NCI-H1048 (cell line): ENCODE measurements at places on chromosomes 6 and 20.

GRCh38 chr20:62056975-62057374 lies 8.7 kb downstream of the TAF4 start:
- no peak for DNase-seq

DNA sequence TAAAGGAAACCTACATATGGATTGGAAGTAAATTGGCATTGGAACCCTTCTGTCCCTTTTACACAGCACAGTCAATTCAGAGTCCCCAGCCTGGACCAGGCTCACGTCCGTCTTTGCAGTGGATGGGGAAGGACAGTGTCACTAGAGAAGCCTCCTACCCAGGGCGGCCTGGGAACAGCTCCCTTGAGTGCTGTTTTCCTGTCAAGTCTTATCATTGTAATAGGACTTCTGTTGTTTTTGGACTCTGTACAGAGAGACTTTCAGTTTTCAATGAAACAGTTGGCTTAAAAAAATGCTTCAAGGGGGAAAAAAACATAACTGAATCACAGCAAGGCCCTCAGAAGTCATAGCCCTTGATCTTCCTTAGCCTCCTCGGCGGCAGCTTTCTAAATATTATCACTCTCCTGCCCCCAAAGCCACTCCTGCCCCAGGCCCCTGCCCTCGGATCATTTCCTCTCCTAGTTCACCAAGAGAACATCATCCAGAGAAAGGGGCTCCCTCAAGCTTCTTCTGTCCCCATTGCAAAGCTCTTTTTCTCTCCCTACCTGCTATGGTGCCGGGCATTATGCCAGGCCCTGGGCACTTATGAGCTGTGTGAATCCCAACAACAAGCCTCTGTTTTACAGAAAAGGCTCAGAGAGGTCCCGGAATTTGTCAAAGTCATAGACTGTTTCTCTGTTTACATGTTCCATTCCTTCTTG lies 37.8 kb upstream of the CNKSR3 start:
- no peak for DNase-seq

DNA sequence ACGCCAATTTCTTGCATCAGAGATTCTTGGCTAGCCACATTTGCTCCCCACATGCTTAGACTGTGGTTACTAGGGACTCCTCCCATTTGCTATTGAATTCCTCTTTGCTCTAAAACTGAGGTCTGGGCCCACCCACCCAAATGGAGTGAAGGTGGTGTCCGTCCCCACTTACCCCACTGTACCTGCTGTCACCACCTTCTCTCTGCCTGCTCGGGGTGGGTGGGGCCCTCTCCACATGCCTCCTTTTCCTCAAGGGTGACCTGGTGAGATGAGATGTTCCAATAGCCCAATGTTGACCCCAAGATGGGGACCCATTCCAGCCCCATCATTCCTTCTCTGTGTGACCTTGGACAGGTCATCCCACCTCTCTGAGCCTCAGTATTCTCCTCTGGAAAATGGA lies 74.6 kb downstream of the GNAS-AS1 start:
- DNase-seq, result no peak

DNA sequence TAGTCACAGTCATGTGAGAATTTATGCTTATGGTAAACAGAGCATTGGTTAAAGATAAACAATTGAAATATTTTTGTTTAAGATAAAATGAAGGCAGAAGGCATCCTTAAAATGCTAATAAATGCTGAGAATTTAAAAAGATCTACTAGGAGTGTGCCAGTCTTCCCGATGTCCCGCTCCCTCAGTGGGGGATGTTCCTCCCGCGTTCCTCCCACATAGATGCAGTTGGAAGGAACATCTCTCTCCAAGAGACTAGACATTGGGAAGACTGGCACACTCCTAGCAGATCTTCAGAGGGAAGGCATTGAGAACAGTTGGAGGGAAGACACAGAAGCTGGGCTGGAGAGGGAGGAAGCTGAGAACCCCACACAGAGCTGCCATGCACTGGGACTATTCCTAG lies 203.3 kb downstream of the EDN1 start:
- no peak for DNase-seq

- DNase-seq, result no peak
These were observed 139.8 kb downstream of the BACH2 start for GRCh38 chr6:90156861-90157260.

GRCh38 chr6:98498866-98499265 lies 335.5 kb upstream of the POU3F2 start:
- DNase-seq, result no peak

GRCh38 chr6:106974999-106975737 lies 639 bp upstream of the CD24 start:
- DNase-seq, result no peak

GRCh38 chr6:155100591-155100990 lies 105.5 kb downstream of the TIAM2 start:
- no peak for DNase-seq

DNA sequence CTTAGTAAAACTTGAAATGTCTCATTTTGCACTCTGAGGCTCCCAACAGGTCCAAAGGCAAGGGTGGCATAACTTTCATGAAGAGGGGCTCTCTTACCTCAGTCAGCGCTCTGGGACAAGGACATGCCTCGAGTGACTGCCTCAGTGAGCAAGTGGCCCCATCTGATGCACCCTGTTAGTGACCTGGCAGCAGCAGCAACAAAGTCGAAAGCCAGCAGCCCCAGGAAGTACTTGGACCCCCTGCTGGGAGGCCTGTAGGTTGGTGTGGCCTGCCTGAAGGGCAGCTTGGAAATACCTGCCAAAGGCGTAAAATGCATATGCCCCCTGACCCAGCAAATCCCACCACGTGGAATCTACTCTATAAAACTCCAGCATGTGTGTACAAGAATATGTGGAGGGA lies 13.2 kb downstream of the MAP1LC3A start:
- no peak for DNase-seq

DNA sequence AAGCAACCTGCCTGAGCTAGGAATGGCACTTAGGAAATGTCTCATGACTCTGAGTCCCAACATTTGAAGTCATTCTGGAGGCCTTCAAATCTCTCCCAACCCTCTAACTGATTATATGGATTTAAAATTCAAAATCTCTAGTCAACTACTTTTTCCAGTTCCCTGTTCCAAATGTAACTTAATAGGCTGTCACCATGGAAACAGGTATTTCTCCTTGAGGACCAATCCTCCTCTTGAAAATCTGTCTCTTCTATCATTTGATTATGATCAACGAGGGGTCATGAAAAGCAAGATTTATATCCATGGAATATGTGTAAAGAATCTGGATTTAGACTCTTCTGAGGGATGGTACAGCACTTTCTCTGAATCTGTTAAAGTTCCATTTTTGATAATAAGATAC lies 127.3 kb upstream of the DTNBP1 start:
- DNase-seq, result no peak

DNA sequence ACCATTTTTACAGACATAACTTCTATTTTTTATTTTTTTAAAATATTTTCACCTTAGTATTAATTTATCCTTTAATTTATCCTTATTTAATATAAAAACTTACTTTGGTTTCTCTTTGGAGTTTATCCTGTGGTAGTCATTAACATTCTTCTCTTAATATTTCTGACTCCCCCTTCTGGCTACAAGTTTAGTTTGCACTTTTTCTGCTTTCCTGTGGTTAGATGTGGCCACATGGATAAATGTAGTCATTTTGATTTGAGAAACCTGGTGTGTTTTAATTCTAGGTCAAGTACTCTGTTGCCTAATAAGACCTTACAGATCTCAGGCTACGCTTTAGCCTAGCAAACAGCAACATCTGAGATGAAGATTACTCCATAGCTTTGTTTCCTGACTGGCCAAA lies 1187.5 kb downstream of the HACE1 start:
- DNase-seq, result no peak

DNA sequence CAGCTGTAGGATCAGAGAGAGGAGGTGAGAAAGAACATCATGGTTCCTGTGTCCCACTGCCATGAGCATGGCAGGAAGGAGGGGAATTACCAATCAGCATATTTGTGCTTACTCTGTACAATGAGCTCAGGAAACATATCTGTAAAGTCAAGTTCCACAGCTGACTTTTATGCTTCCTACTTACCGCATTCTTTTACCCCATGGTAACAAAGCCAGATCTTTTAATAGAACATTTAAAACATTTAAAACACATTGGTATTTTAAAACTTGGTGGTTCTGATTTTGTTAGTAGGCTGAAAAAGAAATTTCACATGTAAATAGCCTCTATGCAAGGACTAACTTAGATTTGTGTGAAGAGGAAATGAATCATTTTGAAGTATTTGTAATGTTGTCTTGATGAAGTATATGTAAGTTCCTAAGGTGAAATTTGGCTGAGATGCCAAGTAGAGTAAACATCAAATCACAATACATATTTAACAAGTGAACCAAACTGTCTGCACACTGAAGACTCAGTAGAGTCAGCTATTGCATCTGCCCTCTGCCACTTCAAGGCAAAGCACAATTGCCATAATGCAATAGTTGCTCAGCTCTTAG lies 114.7 kb downstream of the GJA10 start:
- DNase-seq, result no peak

DNA sequence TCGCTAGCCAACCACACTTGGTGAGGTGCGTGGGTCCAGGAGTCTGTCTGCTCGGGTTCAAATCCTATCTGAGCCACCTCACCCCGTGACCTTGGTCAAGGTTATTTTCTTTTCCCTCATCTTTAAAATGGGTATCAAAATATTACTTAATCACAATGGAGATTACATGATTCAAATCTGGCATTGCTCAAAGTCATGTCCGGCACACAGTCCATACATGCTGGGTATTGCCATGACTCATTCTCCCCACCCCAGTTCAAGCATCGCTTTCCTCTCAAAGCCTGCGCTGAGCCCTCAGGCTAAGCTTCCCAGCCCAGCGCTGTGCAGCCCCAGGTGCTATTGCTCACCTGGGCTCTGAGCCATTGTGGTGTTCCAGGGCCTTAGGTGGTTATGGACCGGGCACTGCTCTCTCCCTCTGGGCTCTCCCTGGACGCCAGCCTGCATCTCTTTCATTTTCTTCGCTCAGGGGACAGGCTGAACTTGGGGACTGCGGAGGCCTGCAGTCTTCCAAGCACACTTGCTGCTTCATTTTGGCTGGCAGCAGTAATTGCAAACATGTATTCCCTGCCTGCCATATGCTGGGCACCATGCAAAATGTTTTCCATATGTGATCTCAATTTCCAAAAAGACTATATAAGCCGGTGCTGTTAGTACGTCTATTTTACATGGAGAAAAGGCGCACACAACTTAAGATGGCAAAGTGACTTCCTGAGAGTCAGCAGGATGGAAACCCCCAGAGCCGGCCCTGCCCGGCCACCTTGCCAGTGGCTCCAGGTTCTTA lies 27.3 kb downstream of the WRNIP1 start:
- no peak for DNase-seq

DNA sequence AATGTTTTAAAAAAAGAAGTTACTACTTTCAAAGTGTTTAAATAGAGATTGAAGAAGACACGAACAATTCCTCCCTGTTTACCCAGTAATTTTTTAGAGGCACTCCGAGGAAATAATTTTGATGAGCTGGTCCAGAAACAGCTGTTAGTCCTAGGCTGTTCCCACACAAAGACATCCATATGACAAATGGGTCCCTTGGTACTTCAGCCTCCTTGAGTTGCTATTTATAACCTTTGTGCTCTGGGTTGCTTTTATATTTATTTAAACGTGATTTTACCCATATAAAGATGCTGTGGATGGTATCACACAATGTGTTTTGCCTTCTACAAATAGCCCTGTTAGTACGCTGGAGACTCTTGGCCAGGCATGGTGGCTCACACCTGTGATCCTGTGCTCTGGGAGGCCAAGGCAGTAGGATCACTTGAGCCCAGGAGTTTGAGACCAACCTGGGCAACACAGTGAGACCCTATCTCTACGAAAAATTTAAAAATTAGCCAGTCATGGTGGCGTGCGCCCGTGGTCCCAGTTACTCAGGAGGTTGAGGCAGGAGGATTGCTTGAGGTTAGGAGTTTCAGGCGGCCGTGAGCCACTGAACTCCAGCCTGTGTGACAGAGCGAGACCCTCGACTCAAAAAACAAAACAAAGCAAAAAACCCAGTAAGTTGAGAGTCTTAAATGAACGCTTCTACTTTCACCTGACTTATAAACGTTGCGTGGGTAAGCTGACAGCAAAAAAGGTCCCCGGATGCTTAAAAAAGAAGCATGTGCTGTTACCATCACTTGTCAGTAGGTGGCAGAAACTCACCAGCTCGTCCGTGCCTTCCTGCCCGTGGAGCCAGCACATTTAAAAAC lies 56.9 kb upstream of the ARMH2 start:
- no peak for DNase-seq

- no peak for DNase-seq
These were observed 1.2 kb downstream of the RAB44 start for GRCh38 chr6:36698871-36699271.

GRCh38 chr6:131758920-131759319 lies 48.1 kb upstream of the CTAGE9 start:
- DNase-seq, result no peak

DNA sequence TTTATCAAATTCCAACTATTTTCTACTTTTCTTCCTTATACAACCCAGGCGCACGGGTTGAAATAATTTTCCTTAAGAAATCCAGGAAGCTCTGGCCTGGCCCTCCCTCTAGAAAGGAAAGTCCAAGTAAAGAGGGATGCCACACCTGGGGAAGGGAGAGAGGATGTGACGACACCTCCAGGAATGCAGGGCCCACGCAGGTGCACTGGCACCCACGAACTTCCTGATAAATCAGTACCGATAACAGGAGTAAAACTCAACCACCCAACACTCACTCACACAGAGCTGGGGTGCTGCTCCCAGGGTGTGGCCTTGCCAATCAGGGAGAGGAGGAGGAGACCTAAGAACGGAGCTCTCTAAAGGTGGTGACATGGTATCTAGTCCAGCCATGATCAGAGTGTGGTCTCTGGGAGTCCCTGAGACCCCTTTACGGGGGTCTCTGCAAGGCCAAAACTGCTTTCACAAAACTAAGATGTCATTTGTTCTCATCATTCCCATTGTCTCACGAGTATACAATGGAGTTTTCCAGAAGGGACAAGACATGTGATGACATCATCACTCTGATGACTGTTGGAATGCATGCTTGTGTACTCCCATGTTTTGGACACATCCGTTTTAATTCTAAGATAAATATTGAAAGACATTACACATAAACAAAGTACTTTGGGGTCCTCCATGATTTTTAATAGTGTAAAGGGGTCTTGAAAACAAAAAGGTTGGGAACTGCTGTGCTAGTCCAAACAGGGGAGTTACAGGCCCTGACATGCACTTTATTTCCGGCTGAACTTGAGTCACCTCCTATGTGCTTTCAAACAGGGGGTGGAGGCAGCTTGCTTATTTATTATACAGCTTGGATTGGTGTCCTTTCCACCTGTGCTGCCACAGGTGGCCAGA lies 2.2 kb upstream of the PARD6B start:
- no peak for DNase-seq

DNA sequence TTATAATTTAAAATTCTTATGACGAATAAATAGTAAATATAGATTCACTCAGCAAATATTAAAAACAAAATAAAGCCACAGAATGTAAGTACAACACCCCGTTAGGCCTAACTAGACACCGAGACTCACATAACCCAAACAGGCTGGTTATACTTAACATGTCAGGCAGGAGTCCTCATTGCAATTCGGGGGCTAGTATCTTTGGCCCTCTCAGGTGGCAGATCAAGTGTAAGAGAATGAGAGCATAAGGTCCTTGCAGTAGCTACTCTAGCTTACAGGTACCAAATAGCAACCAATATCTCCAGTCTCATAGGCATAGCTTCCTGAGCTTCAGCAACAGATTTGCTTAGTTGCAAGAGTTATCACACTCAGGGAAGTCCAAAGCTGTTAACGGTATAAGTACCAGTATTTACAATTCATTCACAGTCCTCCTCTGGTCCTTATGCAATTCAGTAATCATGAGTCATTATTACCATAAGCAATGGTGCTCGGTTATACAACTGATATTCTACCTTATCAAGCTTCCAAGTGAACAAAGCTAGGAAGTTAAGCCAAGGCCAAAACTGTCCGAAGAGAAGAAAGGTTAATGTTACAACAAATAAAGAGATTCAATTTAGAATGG lies 20.1 kb downstream of the REV3L start:
- DNase-seq, result no peak

- DNase-seq, result no peak
These were observed 4.8 kb downstream of the PGK2 start for GRCh38 chr6:49782293-49782692.
